Stimulated activated CD4-positive, alpha-beta T cell treated with anti-CD3 and anti-CD28 coated beads, Interleukin-2, amount 100 ng/mL, for 48 hours (primary cell): ENCODE measurements at places on chromosomes 4 and X.

- no peak for DNase-seq
Measured at GRCh38 chr4:109079731-109080130, 222.7 kb downstream of the COL25A1 start.

GRCh38 chr4:87557348-87557747 is 28.2 kb upstream of the SPARCL1 start:
- DNase-seq: no peak

- DNase-seq: no peak
Measured at GRCh38 chrX:9785944-9786797, at the start of gene SHROOM2. TSS of gene SHROOM2 (plus strand) at chrX:9786429. CDS start at chrX:9786546, 117 bp downstream.

DNA sequence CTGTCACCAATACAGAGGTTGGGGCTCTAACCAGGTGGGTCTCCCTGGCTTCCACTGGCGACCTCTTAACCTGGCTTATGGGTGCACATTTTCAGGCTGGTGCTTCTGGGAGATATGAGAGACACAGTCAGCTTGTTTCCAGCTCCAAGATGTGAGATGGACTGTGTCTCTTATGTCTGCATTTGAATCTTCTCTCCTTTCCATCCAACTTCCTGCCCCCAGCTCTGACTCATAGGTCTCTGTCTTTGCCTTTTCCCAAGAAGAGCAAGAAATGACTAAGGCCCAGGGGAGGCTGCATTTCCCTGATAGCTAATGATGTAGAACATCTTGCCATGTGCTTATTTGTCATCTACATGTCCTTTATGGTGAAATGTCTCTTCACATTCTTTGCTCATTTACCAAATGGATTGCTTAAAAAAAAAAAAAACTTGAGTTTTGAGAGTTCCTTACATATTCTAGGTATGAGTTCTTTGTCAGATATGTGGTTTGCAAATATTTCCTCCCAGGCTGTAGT is 3.2 kb upstream of the UXT start:
- DNase-seq: peak; percentile 32
